ENCODE measurements at places on chromosomes 7 and 10. TPM values are rescaled to one million over a fixed set of nuclear protein-coding genes. Genes with fewer than 3 reads are reported as not detected.

EBLN1 gene
- total RNA-seq = not detected

RTKN2 gene
- total RNA-seq = 7.1 TPM

NYAP1 gene
- 1.1 TPM for total RNA-seq

SSBP1 gene
- 96.8 TPM for total RNA-seq

NUTM2E gene
- total RNA-seq = 0.31 TPM

PDE6C gene
- not detected for total RNA-seq

HOXA7 gene
- total RNA-seq = 1.1 TPM

STN1 gene
- total RNA-seq = 43.8 TPM

GIMAP2 gene
- 14.1 TPM for total RNA-seq

DDC gene
- total RNA-seq = 3.1 TPM

TMEM60 gene
- 12.2 TPM for total RNA-seq

ADAM8 gene
- total RNA-seq = 21.7 TPM

ITIH2 gene
- total RNA-seq = 0.95 TPM

ANKRD61 gene
- not detected for total RNA-seq

KAZALD1 gene
- total RNA-seq = 8.2 TPM

SPDYE2 gene
- total RNA-seq = 0.34 TPM

TMEM178B gene
- total RNA-seq = 0.89 TPM
